NCI-H1105 treated with DMSO at 0.1 percent for 48 hours (cell line): ENCODE measurements at places on chromosomes 5 and 9.
A peak's percentile ranks its signal among the peaks of the same experiment; 100 is the strongest.

DNA sequence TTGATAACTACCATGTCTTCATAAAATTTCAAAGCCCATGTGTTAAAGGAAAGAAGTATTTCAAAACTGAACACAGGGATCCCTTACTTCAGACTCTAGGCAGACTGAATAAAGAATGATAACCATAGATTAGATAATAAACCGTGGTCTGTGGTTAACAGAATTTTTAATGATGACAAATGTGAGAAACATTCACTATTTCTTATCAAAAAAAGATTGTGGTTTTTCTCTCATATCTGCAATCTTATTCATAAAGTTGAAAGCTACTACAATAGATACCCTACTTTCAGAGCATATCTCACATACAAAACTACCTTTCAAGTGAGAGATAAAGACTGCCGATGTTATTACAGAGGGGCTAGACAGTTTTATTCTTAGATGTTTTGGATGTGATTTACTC lies 816.8 kb upstream of the DMAC1 start:
- no peak for DNase-seq

- no peak for DNase-seq
These were observed 106.2 kb upstream of the FCN2 start for GRCh38 chr9:134774410-134774809.

GRCh38 chr9:14298601-14299022 lies 15.3 kb downstream of the NFIB start:
- no peak for DNase-seq

- DNase-seq: no peak
These were observed 1.4 kb downstream of the SUSD1 start for GRCh38 chr9:112173489-112174221.

DNA sequence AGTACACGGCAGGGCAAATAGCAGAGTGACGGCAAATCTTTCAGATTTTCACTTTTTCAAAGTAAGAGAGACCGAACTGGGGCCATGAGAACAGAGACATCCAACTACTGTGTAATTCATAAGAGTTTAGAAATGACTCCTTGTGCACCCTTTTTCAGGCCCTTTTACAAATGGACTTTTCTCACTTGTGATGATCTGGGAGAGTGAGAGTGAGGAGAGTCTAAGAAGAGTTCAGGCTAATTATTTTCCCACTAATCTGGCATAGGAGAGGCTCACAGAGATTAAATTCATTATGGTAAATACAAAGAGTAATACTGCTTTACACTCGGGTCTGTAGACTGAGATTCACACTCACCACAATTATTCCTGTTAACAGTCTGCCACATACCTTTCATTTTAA lies 880 bp upstream of the CCNG1 start:
- no peak for DNase-seq

DNA sequence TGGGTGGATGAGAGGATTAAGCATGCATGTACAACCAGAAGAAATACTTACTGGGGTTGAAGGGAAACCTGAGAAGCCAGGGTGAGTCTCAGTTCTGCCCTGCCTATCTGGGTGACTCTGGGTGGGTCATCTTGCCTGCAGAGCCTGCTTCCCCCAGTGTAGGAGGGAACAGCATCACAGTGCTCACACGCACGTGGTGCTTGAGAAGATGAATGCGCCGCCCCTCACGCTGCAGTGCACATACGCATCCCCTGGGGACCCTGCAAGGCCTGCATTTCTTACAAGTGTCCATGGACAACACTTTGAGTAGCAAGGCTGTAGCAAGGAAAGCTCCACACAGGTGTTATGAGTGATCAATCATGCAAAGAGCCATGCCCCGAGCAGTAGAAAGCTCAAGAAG lies 18.7 kb upstream of the GABBR2 start:
- no peak for DNase-seq

DNA sequence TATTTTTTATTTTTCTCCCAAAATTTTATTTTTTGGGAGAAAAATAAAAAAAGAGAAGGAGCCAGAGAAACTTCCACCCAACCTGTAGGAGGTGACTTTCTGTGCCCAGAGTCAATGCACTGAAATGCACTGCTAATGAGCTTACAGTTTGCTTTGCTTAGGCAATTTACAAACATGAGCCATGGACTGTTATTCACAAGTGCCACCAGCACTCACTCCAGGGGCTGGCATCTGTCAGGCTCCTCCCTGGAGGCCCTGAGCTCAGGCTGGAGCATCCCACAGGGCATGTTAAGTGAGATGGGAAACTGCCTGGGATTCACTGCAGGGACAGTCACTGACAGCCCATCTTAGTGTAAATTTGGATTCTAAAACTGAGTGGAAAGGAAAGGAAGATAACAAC lies 74.9 kb downstream of the FANCC start:
- peak; percentile 9 for DNase-seq

GRCh38 chr5:116576053-116576713 lies 1.6 kb upstream of the SEMA6A start:
- DNase-seq: no peak

- DNase-seq: no peak
These were observed 2.0 kb upstream of the C1QTNF3 start for GRCh38 chr5:34045023-34045422.

- DNase-seq: no peak
These were observed 767.6 kb upstream of the ADAMTS16 start for GRCh38 chr5:4372481-4372880.

- DNase-seq: no peak
These were observed 64.3 kb downstream of the RXRA start for GRCh38 chr9:134390537-134390936.

GRCh38 chr5:136030956-136031611 lies 2.3 kb downstream of the TGFBI start:
- DNase-seq: no peak

DNA sequence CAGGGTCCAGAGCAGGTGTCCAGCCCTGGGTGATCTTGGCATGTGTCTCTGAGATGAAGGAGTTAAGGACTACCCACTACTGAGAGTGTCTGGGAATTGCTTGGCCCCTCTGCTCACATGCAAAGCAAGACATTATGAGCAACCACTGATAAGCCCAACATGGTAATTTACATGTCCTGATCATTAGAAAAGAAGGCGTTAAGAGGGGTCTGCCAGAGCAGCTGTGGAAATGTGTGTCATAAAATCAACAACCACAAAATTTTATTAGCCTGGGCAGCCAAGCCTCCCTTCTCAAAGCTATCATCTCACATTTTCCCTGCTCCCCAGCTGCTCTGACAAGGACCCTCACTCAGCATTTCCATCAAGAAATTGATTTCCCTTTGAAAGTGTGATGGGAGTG lies 351.0 kb downstream of the SPOCK1 start:
- DNase-seq: no peak
